Suprapubic skin (tissue), 4 donors: ENCODE measurements at places on chromosomes 2 and 18. TPM values are rescaled to one million over a fixed set of nuclear protein-coding genes. Genes with fewer than 3 reads are reported as not detected.
A peak's percentile ranks its signal among the peaks of the same experiment; 100 is the strongest.

DNA sequence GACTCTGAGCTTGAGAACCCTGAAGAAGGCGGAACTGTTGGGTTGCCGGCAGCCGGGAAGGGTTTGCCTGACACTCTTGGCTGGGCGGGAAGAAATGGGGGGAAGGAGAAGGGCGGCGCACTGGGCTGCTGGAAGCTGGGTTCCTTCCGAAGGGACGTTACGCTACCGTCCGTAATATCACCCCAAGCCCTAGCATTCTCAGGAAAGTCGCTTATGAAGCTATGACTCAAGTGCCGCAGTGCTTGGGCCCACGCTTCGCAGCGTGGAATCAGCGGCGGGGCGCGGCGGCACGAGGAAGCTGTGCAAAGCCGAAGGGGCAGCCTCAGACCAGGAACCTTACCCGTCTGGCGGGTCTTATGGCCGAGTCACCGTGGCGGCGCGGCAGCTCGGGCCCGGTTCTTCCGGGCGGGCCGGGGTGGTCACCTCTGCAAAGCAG is 50.2 kb upstream of the SIGLEC15 start:
- H3K4me3 ChIP-seq: peak overlapping the region; percentile 70
- H3K27me3 ChIP-seq: peaks cover 15% of the 10 kb centered on the region
- peak; percentile 78 for DNase-seq
- H3K36me3 ChIP-seq: no peaks in the 10 kb centered on the region

GRCh38 chr2:36861896-36862295 is 104.4 kb downstream of the STRN start:
- peaks cover 46% of the 10 kb centered on the region for H3K36me3 ChIP-seq
- no peak overlapping the region for H3K27ac ChIP-seq
- no peaks in the 10 kb centered on the region for H3K27me3 ChIP-seq
- no peak for DNase-seq
- no peaks in the 10 kb centered on the region for H3K4me1 ChIP-seq

DNA sequence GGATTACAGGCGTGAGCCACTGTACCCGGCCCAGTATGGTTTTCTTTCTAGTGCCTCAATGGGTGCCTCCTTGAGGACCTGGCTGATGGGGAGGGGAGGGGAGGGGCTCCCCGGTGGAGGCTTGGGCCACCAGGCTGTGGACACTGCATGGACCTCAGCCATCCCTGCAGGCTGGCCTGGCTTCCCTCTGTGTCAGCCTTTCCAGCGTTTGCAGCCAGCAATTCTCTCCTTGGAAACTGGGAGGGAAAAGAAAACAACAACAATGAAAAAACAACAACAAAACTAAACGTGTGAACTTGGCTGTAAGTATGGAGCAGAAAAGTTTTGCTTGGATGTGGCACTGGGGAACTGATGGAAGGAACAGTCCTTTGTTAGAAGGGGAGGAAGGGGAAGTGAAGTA is 159.3 kb downstream of the GLI2 start:
- no peaks in the 10 kb centered on the region for H3K27me3 ChIP-seq
- no peaks in the 10 kb centered on the region for H3K36me3 ChIP-seq
- no peak overlapping the region for H3K4me3 ChIP-seq
- H3K4me1 ChIP-seq: peaks cover 8% of the 10 kb centered on the region

CAPN13 gene
- 0.51 TPM for total RNA-seq

- no peaks in the 10 kb centered on the region for H3K27me3 ChIP-seq
- peak overlapping the region; percentile 58 for H3K27ac ChIP-seq
- H3K4me1 ChIP-seq: peaks cover 94% of the 10 kb centered on the region
- H3K4me3 ChIP-seq: no peak overlapping the region
- DNase-seq: no peak
These were observed 17.8 kb downstream of the SMAD7 start for GRCh38 chr18:48932822-48933510.

SNTG2 gene
- total RNA-seq: 0.99 TPM

TP53I3 gene
- total RNA-seq: 12.9 TPM

- peak overlapping the region; percentile 49 for H3K4me3 ChIP-seq
- no peak overlapping the region for H3K27ac ChIP-seq
- H3K36me3 ChIP-seq: no peaks in the 10 kb centered on the region
- DNase-seq: no peak
- H3K4me1 ChIP-seq: peaks cover 38% of the 10 kb centered on the region
These were observed 1.4 kb downstream of the DPYSL5 start for GRCh38 chr2:26849056-26849999.

GRCh38 chr2:46862514-46862913 is 53.1 kb downstream of the MCFD2 start:
- H3K27ac ChIP-seq: no peak overlapping the region
- H3K36me3 ChIP-seq: no peaks in the 10 kb centered on the region
- no peak overlapping the region for H3K4me3 ChIP-seq
- no peaks in the 10 kb centered on the region for H3K27me3 ChIP-seq
- no peak for DNase-seq

DNA sequence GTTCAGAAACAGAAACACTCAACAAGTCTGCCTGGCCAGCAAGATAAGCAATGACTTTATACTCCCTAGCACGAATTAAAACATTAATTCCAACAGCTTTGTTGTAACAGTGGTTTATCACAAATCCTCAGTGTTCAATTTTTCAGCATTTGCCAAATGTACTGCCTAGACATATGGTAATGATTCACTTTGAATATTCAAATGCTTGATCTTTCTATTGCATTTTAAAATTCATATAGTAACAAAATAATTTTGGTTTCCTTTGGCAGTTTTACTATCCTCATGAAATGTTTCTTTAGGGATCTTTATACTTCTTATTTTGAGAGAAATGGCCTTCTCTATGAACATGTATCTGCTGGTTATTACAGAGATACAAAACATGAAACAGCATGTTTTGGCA is 851.8 kb upstream of the NXPH2 start:
- H3K4me3 ChIP-seq: no peak overlapping the region
- H3K27me3 ChIP-seq: no peaks in the 10 kb centered on the region
- no peaks in the 10 kb centered on the region for H3K4me1 ChIP-seq
- H3K27ac ChIP-seq: no peak overlapping the region
- no peak for DNase-seq
- no peaks in the 10 kb centered on the region for H3K36me3 ChIP-seq

- H3K27me3 ChIP-seq: peaks cover 3% of the 10 kb centered on the region
- DNase-seq: peak; percentile 39
- no peak overlapping the region for H3K4me3 ChIP-seq
- H3K4me1 ChIP-seq: peaks cover 8% of the 10 kb centered on the region
- H3K27ac ChIP-seq: no peak overlapping the region
These were observed 38.4 kb downstream of the CYP26B1 start for GRCh38 chr2:72109291-72109690.

C1QL2 gene
- not detected for total RNA-seq

DNA sequence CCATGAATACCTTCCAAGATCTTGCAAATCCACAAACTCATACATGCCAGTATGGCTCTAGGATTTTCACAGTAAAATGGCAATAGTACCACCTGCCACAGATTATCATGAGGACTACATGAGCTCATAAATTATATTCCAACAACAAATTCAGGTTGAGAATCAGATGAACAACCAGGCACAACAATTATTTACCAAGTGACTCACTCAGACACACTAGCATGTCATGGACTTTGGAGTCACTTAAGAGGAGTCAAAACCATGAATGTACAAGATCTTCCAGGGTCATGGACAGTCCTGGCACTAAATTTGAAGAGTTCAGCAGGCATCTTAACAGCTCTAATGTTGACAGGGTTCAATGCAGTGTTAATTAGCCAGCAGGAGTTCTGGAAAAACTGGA is 34.4 kb upstream of the BZW1 start:
- H3K4me3 ChIP-seq: no peak overlapping the region
- H3K27ac ChIP-seq: no peak overlapping the region
- H3K27me3 ChIP-seq: no peaks in the 10 kb centered on the region
- DNase-seq: no peak
- H3K36me3 ChIP-seq: no peaks in the 10 kb centered on the region
- no peaks in the 10 kb centered on the region for H3K4me1 ChIP-seq

DNA sequence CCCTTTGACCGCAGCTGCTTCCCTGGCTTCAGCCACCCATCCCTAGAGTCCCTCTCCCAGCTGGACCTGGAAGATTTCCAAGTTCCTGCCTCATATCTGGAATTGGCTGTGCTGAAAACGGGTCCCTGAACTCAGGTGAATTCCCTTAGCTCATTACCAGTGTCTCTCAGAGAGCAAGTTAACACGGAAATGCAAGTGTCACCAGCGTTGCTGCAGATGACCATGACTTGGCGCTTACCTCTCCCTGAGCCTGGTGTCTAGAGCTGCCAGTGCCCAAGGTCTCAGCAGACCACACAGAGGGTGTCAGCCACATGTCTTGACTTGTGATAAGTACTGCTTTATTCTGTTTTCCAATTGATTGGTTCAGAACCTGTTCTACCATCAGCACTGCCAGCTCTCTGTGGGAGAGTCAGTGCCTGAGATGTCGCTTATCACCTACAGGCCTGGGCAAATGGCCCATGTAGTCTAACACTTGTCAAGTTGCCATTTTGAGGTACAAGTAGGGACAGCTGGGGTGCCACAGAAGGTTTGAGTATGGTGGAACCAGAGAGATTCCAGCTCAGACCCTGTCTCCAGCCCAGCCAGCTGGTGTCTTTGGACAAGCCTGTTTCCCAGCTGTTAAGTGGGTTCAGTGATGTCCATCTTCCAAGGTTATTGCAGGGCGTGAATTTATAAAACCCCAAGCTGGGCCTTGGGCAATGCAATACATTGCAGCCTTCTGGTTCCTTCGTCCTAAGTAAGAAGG is 48.7 kb downstream of the LYPD1 start:
- H3K27me3 ChIP-seq: no peaks in the 10 kb centered on the region
- H3K36me3 ChIP-seq: no peaks in the 10 kb centered on the region
- DNase-seq: no peak

- no peak overlapping the region for H3K4me3 ChIP-seq
- H3K27me3 ChIP-seq: no peaks in the 10 kb centered on the region
- H3K4me1 ChIP-seq: no peaks in the 10 kb centered on the region
- DNase-seq: no peak
- no peak overlapping the region for H3K27ac ChIP-seq
These were observed 37.8 kb downstream of the RIT2 start for GRCh38 chr18:43077510-43078308.

- no peak overlapping the region for H3K27ac ChIP-seq
- H3K27me3 ChIP-seq: no peaks in the 10 kb centered on the region
- no peaks in the 10 kb centered on the region for H3K36me3 ChIP-seq
- DNase-seq: no peak
- no peaks in the 10 kb centered on the region for H3K4me1 ChIP-seq
- no peak overlapping the region for H3K4me3 ChIP-seq
These were observed 36.4 kb upstream of the HNMT start for GRCh38 chr2:137927846-137928245.

STK16 gene
- 13.0 TPM for total RNA-seq

DNA sequence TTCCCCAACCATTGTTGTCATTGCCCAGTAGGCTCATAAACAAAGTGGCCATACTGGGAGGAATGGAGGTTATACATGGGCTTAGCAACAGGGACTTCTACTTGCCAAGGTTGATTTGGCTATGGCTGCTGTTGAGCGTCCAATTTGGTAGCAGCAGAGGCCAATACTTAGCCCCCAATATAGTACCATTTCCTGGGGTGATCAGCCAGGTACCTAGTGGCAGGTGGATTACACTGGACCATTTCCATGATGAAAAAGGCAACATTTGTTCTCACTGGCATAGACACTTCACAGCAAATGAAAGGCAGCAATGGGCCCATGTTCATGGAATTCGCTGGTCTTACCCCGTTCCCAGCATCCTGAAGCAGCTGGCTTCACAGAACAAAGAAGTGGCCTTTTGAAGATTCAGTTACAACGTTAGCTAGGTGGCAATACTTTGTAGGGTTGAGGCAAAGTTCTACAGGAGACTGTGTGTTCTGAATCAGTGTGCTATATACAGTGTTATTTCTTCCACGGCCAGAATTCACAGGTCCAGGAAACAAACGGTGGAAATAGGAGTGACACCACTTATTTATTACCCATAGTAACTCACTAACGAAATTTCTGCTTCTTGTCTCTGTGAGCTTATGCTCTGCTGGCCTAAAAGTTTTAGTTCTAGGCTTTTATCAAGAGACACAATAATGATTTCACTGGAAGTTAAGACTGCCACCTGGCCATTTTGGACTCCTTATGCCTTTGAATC is 37.5 kb downstream of the FBXO11 start:
- DNase-seq: no peak
- H3K27me3 ChIP-seq: no peaks in the 10 kb centered on the region
- H3K4me3 ChIP-seq: no peak overlapping the region
- H3K27ac ChIP-seq: no peak overlapping the region
- H3K36me3 ChIP-seq: no peaks in the 10 kb centered on the region
- peaks cover 49% of the 10 kb centered on the region for H3K4me1 ChIP-seq

EGR4 gene
- total RNA-seq: not detected

DNA sequence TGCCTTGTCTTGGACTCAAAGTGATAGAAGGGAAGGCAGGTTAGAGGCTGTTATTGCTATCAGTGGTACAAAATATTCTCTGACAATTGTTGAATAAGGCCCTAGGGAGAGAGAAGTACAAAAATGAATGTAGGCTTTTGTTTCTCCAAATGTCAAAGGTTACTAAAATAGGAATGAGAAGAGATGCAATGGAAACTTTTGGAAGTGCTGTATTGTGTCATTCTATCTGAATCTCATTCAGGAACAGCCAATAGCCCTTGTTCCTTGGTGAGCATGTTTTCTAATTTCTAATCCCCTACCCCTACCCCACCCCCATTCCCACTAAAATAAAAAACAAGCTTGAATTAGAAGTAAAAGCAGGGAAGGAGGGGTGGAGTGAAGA is 166.4 kb downstream of the GPD2 start:
- H3K27ac ChIP-seq: no peak overlapping the region
- no peak for DNase-seq
- H3K4me1 ChIP-seq: no peaks in the 10 kb centered on the region

AQP4 gene
- total RNA-seq: 1.9 TPM

DNA sequence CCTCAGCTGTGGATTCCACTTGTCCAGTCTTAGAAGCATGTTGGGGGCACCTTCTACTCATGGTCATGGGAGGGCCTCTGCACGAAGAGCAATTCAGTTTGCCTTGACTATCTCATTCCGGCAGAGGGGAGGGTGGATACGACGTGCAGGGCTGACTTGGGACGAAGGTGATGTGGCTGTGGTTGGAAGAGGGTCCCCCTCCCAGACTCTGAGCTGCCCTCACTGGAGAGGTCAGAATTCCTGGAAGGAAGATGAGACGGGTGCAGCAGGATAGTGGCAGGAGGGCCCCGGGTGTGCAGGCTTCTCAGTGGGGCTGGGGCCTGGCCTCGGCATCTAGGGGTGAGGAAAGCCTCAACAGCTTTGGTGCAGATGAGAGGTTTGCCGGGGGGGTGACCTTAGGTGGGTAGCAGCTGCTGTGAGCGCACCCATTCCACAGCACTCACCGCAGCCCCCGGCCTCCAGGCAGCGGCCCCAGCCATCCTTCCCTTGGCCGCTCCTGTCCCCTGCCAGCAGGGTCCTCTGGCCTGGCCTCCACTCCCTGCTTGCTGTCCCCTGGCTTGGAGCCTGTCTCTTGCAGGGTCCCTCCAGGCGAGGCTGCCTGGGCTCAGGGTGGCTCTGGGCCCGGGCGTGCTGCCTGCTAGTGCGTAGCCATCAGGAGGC is 3.2 kb downstream of the RNPEPL1 start:
- H3K4me3 ChIP-seq: no peak overlapping the region
- H3K36me3 ChIP-seq: peaks cover 50% of the 10 kb centered on the region
- DNase-seq: peak; percentile 58
- no peaks in the 10 kb centered on the region for H3K27me3 ChIP-seq
- H3K4me1 ChIP-seq: peaks cover 67% of the 10 kb centered on the region

HOXD3 gene
- total RNA-seq: 0.49 TPM
